NCI-H748 treated with DMSO at 0.1 percent for 48 hours (cell line): ENCODE measurements at places on chromosomes 2 and 18.

GRCh38 chr2:238379096-238379810 lies 47.5 kb upstream of the ASB1 start:
- DNase-seq = no peak

DNA sequence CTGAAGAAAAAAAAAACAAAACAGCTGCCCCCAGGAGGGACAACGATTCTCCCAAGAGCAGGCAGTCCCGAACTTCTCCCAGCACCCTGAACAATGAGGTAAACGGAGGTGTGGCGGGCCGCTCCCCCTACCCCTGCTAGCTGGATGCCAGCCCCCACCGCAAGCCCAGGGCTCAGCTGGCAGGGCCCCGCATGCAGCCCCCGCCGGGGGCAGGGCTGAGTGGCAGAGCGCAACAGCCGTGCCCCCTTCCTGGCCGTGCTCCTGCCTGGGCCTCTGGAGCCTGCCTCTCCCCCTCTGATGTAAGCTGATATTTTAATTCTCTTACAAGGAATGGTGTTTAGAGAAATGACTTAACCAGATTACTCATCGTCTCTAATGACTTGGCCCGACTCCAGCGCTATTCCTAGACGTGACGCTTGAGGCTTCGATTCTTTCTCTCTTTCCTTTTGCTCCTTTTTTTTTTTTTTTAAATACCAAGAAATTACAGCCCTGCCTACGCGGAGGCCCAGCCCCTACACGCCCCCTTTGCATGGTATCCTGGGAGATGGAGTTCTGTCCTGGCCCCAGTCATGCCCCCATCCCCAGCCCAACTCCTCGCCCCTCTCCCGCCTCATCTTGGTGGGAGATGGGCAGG lies 4.6 kb upstream of the ARID5A start:
- peak; percentile 46 for DNase-seq

DNA sequence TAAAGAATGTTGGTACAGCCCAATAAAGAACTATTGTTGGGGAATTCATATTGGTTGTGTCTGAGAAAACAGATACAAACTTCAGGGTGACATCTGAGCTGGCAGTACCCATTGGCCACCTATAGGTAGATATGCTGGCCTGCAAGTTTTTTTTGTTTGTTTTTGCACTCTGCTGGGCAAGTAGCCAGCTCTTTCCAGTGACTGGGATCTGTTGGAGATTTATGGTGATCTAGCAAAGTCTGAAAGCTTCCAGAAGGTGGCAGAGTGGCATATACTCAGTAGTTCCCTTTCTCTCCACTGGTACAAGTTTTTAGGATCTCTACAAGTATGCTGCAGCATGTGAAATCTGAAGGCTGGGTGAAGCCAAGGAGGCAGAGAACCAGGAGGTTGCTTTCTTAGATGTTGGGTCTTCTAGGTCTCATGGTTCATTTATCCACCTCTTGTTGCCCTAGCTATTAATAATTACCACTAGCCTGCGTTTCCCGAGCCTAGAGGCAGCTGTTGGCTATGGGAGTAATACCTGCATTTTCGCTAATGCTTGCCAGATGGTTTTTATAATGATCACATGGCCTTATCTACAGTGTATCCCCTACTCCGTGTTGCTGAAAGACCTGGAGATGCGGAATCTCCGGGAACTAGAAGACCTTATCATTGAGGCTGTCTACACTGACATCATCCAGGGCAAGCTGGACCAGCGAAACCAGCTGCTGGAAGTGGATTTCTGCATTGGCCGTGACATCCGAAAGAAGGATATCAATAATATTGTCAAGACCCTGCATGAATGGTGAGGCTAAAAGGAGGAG lies 9.5 kb downstream of the COPS7B start:
- DNase-seq = no peak

DNA sequence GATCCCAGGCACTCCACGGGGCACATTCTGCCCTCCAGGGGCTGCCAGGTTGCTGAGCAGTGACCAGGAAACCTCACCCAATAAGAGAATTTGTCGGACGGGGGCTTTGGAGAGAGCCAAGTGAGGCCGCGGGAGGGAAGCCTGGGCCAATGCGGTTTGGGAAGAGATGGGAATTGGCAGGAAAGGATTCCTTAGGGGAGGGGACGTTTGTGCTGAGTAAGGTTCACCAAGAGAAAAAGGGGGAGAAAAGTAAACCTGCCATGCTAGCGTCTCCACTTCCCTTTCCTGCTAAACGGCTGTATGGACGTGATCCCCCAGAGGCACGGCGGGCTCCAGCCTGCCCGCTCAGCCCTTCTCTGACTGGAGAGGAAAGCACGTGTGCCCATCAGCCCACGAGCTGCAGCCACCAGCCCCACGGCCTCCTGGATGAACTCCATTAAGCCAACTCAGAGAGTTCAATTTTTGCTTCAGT lies 194.4 kb upstream of the ID2 start:
- DNase-seq = no peak

- no peak for DNase-seq
These were observed 336.7 kb upstream of the ATP5MC3 start for GRCh38 chr2:175518206-175518605.

- no peak for DNase-seq
These were observed 92.9 kb downstream of the TWIST2 start for GRCh38 chr2:238940806-238941205.

DNA sequence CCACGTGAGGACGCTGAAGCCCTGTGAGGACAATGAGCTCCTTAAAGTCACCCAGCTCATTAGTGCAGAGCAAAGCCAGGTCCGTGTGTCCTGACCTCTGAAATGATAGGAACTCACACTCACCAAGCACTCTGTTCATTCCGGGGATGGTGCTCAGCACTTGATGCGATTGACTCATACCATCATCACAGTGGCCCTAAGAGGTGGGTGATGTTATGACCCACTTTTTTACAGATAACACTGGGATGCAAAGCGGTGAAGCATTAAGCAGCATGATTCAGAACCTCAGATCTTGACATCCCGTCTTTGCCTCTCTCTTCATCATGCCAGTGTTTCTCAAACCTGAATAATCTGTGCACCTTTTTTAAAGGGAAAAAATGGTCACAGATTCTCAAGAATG lies 234.8 kb downstream of the ALPK2 start:
- DNase-seq = no peak

GRCh38 chr2:98815795-98816194 lies 84.9 kb upstream of the MGAT4A start:
- DNase-seq = no peak

GRCh38 chr2:144824306-144825080 lies 304.6 kb upstream of the ZEB2 start:
- DNase-seq = no peak

DNA sequence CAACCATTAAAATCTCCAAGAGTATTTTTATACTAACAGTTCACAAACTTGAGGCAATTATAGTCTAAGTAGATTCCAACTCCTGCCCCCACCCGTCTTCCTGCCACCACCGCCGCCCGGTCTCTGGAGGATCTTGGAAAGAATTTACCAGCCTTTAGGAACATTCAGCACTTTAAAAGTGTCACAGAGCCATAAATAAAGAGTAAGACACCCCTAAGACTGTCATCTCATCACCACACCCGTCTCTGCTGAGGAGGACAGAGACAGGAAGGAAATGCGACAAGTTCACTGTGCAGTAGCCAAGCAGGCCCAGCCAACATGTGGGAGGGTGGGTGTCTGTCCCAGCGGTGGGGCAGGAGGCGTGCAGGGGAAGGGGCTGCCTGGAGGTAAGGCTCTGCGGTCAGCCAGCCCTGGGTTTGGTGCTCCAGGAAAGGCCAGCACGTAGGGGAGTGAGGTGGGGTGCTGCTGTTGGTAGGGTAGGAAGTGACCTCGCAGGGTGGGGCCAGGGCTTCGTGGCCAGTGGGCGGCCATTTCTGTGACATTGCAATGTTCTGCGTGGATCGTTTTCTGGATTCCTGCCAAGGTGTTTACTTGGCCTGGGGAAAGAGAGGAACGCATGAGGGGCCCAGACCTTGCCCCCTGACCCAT lies 111.6 kb downstream of the FAM210A start:
- DNase-seq = no peak

DNA sequence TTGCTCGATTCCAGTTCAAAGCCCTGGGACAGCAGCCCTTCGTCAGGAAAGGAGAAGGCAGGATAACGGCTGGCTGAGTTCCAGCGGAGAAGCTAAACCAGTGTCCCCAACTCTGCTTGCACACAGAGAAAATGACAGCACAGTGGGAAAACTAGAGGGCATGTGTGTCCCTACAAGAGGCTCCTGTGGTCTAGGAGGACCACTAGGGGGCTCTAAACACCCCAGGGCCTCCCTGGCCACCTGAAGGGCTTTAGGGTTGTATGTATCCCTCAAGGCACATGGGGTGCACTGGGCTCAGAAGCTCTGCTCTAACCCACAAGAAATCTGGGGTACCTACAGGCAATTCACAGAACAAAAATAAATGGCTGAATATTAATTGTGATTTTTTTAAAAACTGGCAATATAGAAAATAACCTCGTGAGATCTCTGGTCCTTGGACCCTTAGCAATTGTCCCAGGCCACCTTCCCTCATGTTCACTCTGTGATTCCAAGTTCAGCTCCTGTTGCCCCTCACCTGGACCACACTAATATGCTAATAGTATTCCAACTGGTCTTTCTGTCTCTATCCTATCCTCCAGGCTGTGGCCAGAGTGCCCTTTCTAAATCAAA lies 17.5 kb downstream of the STAT1 start:
- no peak for DNase-seq

DNA sequence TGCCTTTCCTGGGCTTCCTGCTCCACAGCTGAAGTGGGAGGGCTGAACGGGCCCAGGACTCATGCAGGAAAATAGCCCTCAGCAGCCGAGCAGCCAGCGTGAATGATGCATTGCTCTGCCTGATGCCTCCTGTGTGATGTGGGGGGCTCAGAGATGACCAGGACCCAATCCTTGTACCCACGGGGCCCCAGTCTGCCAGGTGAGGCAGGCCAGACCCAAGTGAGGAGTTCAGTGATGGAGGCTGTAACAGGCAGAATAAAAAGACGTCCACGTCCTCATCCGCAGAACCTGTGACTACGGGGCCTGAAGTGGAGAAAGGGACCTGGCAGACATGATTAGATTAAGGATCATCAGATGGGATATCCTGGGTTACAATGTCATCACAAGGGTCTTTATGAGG lies 194.9 kb upstream of the HDAC4 start:
- no peak for DNase-seq

DNA sequence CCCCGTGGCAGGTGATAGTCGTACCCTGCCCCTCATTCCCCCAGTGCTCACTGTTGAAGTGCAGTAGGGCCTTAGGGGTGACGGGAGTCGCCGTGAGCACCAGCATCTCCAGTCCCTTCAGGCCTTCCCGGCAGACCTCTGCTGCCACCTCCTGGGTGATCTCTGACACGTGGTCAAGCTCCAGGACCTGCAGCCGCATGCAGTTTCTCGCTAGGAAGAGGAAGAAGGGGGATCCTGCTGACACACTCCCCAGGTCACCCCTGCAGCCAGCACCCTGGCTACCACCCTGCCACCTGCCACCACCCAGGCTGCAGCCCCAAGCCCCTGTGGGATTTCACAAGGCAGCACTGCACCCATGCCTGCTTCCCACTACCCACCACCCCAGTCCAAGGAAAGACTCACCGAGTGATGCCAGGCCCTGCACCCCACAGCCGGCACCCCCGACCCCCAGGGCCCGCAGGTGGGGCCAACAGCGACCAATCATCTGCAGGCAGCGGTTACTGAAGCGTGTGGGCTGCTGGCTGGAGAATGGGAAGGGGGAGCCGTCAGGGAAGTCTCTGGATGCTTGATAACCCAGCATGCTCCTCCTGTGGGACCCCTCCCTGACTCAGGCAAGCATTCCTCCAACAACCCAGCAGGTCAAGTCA lies 23.8 kb downstream of the FBXO41 start:
- DNase-seq = no peak

GRCh38 chr2:241947876-241948275 lies 78.3 kb downstream of the RTP5 start:
- DNase-seq = no peak

GRCh38 chr2:88296247-88296646 lies 126.1 kb downstream of the THNSL2 start:
- no peak for DNase-seq

DNA sequence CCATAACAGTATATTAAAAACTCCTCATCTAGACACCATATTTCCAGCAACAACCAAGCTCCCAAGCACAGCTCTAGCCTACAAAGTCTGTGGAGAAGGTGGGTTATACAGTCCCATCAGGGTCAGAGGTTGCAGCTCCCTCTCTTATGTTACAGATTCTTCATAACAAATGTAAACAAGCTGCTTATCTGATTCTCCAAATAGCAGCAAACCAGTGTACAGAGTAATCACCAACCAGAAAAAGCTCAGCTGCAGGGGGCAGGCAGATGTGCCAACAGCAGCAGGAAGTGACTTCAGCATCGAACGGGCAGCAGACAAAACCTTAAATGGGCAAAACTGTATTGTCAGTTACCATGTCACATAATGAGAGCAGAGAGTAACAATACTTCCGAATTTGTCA lies 52.9 kb upstream of the NABP1 start:
- DNase-seq = peak; percentile 23

GRCh38 chr2:150491943-150492342 lies 4.5 kb upstream of the RND3 start:
- no peak for DNase-seq

GRCh38 chr2:159199761-159200465 lies 86.6 kb downstream of the WDSUB1 start:
- no peak for DNase-seq

GRCh38 chr2:191566344-191566743 lies 111.6 kb upstream of the NABP1 start:
- DNase-seq = peak; percentile 75

DNA sequence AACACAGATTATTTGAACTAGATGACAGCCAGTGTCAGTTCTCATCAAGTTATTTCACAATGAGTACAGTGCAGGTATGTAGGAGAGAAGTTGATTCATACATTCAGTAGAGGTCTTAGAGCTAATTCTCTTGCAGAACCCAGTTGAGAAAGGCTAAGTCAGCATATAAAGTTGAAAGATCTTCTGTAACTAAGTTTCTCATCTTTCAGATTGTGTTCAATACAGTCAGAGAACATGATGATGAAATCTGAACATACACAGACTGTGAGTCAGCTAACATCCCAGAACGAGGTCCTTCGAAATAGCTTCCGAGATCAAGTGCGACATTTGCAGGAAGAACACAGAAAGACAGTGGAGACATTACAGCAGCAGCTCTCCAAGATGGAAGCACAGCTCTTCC lies 41.9 kb upstream of the LIMS1 start:
- no peak for DNase-seq

DNA sequence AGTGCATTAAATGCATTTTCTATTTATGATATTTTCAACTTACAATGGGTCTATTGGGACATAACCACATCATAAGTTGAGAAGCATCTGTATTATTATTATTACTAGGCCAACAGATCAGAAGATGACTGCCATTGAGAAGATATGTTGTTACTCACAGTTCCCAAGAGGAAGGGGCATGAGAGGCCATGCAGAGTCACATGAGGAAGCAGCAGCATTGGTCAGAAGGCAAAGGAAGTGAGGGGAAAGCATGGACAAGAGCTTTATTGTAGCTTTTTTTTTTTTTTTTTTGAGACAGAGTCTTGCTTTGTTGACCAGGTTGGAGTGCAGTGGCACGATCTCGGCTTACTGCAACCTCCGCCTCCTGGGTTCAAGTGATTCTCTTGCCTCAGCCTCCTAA lies 66.2 kb upstream of the LCLAT1 start:
- no peak for DNase-seq
